ENCODE measurements at places on chromosomes 12 and 14. TPM values are rescaled to one million over a fixed set of nuclear protein-coding genes. Genes with fewer than 3 reads are reported as not detected.

DNA sequence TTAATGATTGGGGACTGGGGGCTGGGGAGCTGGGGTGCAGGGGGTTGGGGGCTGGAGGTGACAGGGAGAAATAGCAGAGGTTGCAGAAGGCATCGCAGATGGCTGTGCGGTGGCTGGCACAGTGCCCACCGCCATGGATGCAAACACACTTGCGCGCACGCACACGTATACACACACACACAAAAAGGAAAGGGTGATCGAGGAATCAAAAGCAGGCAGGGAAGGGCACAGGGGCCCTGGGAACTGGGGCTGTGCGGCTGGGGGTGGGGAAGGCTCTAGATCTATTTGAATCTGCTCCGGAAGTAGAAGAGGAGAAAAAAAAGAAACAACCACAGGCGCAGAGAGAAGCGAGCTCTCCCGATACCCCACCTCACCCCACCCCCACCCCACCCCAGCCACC lies 39.4 kb downstream of the ZFHX2 start:
- no peak for DNase-seq

DNA sequence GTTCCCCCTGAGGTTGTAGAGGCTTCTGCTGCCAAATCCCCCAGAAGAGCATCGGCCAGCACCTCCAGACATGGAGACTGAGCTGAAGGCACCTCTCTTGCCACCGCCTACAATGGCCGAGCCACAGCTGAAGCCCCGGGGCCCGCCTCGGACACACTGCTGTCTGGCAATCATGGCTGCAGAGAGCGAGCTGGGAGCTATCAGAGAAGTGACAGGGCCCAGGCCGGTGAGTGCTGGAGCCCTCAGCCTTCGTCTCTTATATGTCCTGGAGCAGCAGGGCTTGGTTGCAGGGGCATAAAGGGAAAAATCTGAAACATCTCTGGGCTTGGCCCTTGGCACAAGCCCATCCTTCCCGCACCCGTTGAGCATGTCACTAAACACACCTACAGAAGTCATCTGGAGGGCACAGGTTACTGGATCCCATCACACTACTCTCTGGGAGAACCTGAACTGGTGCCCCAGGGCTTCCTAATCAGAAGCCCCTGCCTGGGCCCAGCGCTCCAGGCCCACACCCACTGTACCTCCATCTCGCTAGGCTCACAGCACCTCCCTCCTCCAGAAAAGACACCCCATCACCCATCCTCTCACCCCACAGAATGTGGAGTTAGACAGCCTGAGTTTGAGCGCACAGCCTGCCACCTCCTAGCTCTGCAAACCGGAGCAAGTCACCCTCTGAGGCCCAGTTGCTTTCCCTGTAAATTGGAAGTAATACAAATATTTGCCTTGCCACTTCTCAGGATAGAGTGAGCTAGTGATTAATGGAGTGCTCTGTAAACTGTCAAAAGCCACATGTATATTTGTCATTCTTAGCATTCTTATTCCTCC lies at the start of gene KRT4:
Gene KRT4, minus strand, starts transcription at position 232 of the 825 bp plus-strand sequence. Its CDS starts 58 bp downstream, at position 174.
- no peak for DNase-seq

DNA sequence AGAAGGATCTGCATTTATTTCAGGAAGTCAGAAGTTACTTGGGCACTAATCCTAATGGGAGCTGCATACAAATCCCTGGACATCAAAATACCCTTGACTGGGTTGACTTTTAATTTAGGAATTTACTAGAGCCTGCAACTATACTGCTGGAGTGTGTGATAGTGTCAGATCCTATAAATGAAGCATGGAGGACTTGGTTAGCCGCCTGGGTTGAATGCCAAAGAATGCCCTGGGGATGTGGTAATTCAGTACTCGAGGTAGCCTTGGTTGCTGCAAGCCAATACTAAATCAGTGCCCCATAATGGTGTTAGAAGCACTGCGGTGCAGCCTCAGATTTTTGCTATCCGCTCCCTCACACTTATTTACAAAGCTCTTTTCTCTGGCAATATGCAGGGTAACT lies 184.9 kb downstream of the CAPZA3 start:
- no peak for DNase-seq

DNA sequence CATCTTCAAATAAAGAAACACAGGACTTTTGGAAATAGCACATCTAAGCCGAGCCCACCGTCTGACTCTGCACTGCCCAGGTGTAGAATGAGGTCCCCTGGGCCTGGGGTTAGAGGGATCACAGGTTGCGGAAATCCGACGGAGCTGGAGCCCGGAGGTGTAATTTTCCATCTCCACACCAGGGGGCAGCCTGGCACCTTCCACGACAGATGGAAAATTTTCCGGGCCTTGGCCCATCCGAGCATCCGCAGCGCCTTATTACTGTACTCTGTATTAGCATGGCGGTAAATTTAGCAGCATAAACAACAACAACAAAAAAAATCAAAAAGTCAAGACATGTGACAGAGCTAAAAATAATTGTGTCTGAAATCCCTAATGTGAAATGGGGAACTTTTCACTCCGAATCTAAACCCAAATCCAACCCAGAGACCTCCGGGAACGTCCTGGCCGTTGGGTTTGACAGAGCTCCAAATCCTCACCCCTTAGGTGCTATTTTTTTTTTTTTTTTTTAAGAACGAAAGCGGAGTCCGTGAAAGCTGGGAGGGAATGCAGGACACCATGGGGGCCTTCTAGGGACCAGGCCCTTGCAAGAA lies 93.9 kb downstream of the KSR2 start:
- DNase-seq = peak; percentile 71

DNA sequence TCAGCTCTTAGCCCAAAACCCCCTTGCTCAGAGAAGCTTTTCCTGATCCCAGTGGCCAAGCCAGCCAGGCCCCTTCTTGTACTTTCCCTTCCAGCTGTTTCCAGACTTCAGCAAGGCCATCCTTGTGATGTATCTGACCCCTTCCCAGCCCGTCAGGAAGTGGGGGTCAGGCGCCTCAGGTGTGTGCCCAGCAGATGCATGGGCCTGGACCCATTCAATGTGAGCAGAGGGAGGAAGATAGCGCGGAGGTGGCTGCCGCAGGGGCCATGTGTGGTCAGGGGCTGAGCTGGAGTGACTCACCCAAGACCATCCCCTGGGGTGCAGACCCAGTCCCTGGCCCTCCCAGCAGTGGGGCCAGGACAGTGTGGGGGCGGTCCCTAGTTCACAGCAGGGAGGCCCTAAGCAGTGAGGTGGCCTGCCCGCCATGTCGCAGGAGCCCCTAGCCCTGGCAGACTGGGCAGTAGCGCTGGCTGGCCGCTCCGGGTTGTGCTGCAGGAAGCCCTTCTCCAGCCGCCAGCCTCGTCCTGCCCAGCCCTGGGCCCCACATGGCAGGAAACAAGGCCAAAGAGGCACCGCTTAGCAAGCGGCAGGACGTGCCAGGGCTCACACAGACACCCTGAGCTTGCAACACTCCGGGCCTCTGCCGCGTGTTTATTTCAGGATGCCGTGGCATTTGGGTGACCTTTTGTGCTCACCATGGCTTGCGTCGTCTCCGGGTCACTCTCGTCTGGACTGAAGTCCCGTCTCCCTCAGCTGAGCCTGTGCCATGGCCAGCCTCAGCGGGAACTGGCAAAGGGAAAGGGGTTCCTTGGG lies 12.0 kb downstream of the ADSS1 start:
- DNase-seq = peak; percentile 95

DNA sequence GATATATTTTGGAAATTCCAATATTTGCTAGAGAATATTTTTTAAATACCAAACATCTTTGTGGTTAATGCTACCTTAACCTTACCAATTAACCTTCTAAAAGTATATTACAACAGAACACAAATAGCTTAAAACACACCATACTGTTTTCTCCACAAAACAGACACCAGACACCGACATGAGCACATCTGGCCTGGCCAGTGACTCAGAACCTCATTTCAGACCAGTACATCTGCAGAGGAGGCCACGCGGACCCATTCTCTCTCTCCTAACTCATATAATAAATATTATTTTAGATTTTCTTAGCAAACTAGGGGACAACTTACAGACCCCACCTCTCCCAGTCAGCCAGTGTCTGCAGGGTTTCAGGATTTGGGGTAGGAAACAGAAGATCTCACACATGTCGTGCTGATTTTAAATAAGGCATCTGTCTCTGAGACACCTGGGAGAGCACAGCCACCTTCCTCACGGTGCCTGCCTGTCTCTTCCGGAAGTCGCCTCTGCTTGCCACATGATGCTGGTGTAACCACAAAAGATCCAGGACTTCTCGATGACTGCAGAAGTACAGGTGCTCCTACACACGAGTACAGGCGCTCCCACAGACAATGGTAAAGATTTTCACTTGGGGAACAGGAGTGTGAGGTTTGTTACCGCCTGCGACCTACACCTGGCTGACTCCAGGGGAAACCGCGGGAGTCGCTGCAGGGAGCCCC lies 9.7 kb upstream of the ANKLE2 start:
- no peak for DNase-seq

GRCh38 chr12:120651821-120652220 lies 11.4 kb downstream of the CABP1 start:
- no peak for DNase-seq

GRCh38 chr12:130097342-130097741 lies 64.9 kb upstream of the FZD10 start:
- DNase-seq = no peak

DNA sequence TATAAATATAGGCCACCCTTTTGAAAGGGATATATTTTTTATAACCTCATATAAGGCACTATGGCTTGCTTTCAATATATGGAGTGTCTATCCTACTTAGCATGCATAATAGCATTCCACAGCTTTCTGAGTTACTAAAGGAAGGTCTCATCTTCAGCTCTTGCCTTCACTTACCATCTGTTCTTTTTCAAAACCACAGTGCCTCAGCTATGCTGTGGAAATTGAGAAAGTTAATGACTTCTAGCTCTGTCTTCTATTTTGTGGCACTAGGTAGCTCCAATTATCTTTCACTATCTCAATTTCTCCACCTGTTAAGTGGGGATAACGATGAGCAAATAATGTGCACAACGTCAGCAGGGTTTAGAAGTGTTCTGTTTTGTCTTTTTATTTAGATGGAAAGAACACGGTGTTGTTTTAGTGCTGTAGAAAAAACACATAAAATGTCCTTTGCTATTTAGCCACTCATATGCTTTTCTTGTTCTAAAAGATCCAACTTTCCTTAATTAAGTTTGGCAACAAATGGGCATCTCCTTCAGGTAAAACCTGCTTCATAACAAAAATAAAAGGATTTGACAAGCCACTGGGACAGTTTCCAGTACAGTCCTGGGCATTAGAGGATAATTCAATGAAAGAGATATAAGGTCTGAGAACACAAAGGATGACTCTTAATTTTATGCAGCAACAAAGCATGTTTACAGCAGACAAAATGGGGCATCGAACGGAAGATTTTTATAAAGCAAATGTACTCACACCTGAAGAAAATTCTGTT lies 462.0 kb upstream of the SYT1 start:
- no peak for DNase-seq

- DNase-seq = no peak
Measured at GRCh38 chr14:34662561-34663088, 32.7 kb upstream of the SNX6 start.

DNA sequence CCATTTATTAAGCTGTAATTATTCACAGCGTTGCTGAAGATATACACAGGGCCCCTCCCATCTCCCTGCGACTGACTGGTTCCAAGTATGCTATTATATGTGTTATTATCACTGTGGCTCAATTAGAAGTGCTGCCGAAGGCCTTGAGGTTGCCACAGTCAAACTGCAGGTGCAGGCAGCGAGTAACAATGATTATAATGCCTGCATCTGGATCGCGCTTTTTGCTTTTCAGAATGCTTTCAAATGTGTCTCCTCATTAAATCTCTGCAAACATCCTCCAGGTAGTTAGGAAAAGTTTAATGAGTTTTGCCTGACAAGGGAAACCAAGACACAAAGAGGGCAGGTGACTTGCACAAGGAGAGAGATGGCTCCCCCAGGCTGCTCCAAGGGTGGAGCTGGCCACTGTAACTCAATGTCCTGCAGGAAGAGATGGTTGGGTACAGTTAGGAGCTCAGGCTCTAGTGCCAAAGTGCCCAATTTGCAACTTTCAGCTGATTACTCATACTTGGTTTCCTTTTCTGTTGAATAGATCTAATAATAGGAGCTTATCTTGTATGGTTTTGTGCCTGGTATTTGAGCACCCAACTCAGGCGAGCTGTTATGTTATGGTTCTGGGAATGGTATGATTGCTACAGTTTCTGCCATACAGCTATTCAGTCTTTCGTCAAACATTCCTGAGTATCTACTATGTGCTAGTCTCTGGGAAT lies 1.7 kb upstream of the SYNE3 start:
- no peak for DNase-seq

DNA sequence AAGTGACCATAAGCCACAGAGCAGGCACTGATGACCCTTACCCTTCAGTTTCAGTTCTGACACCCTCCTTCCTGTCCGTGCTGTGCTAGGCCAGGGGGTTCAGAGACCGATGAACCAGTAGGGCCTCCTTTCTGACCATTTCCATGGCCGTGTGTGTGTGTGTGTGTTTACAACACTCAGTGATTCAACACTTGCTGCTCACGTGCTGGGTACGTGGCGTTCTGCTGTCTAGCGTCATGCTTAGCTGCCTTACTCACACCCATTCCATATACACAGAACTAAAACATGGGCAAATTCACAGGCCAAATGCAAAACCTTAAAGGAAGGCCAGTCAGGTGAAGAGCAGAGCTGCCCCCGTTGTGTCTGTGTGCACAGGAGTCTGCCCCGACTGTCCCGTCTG lies 67.5 kb downstream of the DNAH10 start:
- DNase-seq = no peak

Gene ABCC9
- total RNA-seq = 78.1 TPM

Gene TOMM20L
- total RNA-seq = not detected

Gene FGF6
- total RNA-seq = not detected

Gene SLC10A1
- not detected for total RNA-seq

All from Right ventricle myocardium inferior (tissue), 1 donor.